ENCODE measurements at places on chromosomes 2 and 18. TPM values are rescaled to one million over a fixed set of nuclear protein-coding genes. Genes with fewer than 3 reads are reported as not detected.

- H3K4me3 ChIP-seq: no peak overlapping the region
- H3K36me3 ChIP-seq: no peaks in the 10 kb centered on the region
- peak; percentile 45 for DNase-seq
- no peaks in the 10 kb centered on the region for H3K27me3 ChIP-seq
- H3K27ac ChIP-seq: no peak overlapping the region
These were observed 238.5 kb downstream of the ZBTB7C start for GRCh38 chr18:48170651-48171050.

GRCh38 chr18:10245031-10245845 is 209.2 kb upstream of the APCDD1 start:
- no peak overlapping the region for H3K27ac ChIP-seq
- no peaks in the 10 kb centered on the region for H3K4me1 ChIP-seq
- H3K36me3 ChIP-seq: no peaks in the 10 kb centered on the region
- no peak for DNase-seq
- no peaks in the 10 kb centered on the region for H3K27me3 ChIP-seq

The CTNNA2 gene
- not detected for total RNA-seq

The LINC00305 gene
- not detected for total RNA-seq

DNA sequence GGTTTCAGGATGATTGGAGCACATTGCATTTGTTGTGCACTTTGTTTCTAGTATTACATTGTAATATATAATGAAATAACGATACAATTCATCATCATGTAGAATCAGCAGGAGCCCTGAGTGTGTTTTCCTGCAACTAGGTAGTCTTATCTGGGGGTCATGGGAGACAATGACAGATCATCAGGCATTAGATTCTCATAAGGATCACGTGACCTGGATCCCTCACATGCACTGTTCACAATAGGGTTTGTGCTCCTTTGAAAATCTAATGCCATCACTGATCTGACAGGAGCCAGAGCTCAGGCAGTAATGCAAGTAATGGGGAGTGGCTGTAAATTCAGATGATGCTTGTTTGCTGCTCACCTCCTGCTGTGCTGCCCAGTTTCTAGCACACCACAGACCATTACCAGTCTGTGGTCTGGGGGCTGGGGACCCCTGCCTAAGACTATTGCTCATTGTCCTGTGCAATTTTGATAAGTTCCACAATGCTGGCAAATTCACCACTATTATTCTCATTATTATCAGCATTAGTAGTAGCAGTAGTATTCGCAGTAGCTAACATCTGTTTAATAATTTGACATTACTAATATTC is 428.7 kb upstream of the TNP1 start:
- no peak overlapping the region for H3K4me3 ChIP-seq
- no peaks in the 10 kb centered on the region for H3K27me3 ChIP-seq
- DNase-seq: no peak
- H3K36me3 ChIP-seq: no peaks in the 10 kb centered on the region

GRCh38 chr2:217330647-217331046 is 470.8 kb upstream of the TNP1 start:
- H3K4me3 ChIP-seq: no peak overlapping the region
- DNase-seq: no peak
- H3K4me1 ChIP-seq: peaks cover 7% of the 10 kb centered on the region

GRCh38 chr2:118249531-118249930 is 161.3 kb downstream of the INSIG2 start:
- no peak for DNase-seq
- no peaks in the 10 kb centered on the region for H3K36me3 ChIP-seq
- H3K27ac ChIP-seq: no peak overlapping the region
- H3K4me1 ChIP-seq: no peaks in the 10 kb centered on the region

- no peaks in the 10 kb centered on the region for H3K27me3 ChIP-seq
- no peaks in the 10 kb centered on the region for H3K36me3 ChIP-seq
- H3K4me1 ChIP-seq: no peaks in the 10 kb centered on the region
- no peak for DNase-seq
- H3K27ac ChIP-seq: no peak overlapping the region
These were observed 329.9 kb downstream of the HRH4 start for GRCh38 chr18:24790347-24790746.

All from ascending aorta (tissue), 2 donors.